ENCODE measurements at places on chromosomes 12 and 14.

DNA sequence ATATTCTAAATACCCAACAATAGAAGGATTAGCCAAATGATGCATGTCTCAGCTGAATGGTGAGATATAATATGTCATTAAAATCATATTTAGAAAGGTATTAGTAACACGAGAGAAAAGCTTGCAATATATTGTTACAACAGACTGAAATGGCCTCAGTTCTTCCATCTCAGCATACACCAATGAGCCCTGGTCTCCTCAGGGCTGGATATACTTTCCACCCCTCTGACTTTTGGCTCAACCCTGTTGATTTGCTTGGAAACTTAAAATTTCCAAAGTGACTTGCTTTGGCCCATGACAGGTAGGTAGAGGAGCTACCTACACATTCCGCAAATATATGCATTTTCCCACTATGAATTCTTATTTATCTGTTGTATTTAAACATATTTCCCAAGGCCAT is 908.1 kb upstream of the TMEM132C start:
- DNase-seq, result no peak

- DNase-seq, result no peak
Observed at GRCh38 chr14:41972531-41972930, 365.9 kb downstream of the LRFN5 start.

DNA sequence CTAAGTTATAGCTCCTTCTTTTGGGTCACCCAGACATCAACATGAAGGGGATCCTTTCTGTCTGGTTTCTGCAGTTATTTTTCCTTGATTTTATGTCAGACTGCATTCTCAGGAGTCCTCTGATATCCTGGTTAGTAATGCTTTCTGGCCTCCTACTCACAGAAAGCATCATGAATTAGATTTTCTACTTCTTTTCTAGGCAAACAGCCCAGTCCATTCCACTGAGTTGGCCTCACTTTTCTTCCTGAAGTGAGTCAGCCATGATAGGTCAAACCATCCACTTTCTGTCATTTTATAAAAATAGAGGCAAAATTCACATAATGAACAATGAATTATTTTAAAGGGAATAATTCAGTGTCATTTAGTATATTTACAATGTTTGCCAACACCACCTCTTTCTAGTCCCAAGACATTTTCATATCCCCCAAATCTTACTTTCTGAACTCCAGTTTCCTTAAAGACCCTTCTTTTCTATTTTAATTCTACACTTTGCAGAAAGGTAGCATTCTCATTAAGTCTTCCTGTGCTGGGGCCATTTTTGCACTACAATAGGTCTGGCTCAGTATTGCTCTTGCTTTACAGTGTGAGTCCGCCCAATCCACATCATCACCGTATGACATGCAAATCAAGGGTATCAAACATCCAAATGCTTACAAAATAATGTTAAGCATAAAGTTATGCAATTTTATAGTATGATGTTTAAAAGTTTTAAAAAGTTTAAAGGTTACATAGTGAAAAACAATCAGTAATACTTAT is 95.1 kb downstream of the UNC79 start:
- no peak for DNase-seq

- DNase-seq, result no peak
Observed at GRCh38 chr12:9051158-9051550, 61.8 kb downstream of the KLRG1 start.

GRCh38 chr12:47768323-47768811 is 4.7 kb upstream of the SLC48A1 start:
- DNase-seq, result no peak

DNA sequence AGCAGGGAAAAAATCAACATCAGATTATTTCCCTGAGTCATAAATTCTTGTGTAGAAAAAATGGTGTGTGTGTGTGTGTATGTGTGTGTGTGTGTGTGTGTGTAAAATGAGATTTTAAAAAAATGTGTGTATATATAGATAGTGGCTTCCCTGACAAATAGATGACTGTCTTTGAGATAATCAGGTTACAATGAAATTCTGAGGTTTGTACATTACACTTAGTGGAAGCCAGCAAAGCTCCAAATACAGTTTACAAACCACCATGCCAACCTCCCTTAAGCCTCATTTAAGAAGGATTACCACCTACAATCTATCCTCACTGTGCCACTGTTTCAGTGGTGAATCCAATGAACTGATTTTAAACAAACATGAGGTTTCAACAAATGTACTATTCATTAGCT is 93.8 kb downstream of the MED13L start:
- DNase-seq, result no peak

GRCh38 chr12:117092886-117093285 is 6.3 kb downstream of the TESC start:
- no peak for DNase-seq

DNA sequence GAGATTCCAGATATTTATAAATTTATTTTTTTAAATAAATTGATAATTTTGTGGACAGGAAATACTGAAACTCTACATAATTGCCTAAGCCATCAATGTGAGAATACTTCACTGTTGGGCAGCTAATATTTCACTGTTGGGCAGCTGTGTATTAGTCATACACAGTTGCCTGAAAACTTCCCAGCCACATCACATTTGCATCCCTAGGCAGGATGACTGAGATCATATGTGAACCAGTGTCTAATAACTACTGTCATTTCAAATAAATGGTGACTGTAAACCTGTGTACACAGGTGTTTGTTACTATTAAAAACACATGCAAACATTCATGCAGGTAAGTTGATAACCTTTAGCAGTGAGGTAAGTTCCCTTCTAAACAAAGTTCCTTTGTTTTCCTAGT is 43.9 kb downstream of the TMTC3 start:
- DNase-seq, result no peak

- no peak for DNase-seq
Observed at GRCh38 chr14:58077621-58078020, 74.4 kb downstream of the ARMH4 start.

GRCh38 chr12:91123236-91123916 is 12.1 kb upstream of the LUM start:
- no peak for DNase-seq

DNA sequence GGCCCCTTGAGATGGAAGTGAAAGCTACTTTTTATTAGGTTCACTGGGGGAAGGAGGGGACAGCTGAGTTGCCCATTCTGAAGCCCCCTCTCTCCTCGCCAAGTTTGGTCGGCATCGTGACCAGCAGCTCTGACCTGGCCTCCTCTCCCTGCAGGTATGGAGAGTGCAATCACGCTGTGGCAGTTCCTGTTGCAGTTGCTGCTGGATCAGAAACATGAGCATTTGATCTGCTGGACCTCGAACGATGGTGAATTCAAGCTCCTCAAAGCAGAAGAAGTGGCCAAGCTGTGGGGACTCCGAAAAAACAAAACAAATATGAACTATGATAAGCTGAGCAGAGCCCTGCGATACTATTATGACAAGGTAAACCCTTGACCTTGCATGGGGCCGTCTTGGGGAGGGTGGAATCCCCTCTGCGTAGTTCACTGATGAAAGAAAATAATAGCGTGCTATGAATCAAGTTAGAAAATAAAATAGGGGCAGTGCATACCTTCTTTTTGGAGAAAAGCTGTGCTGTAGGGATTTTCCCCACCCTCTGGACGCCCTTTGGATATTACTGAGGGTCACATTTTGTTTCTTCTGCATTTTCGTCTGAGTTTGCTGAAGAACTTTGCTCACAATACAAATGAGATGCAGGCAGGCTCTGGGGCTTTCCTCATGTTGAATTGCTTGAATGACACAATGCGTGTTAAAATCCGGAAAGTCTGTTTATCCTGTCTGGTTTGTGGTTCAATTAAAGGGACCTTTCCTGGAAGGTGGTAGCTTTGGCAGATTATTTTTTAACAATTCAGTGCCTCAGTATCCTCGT is 29.4 kb downstream of the ELK3 start:
- DNase-seq, result no peak

DNA sequence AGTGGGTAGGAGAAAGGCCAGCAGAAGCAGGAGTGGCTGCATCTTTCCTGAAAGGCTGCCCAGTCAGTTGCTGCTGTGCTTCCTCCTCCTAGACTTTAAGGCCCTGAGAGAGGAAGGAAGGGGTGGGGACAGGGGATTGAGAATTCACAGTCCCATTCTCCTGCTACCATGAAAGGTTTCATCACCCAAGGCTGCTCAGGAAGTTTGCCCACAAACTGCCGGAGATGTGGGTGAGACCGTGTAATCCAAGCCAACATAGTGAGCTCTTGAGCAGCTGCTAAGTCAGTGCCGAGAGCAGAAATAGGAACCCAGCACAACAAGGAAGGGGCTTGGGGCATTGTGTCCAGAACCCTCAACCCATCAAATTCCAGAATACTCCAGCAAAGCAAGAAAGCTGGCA is at the start of gene CTSG:
TSS of gene CTSG (minus strand) at position 69 of the 400 bp plus-strand sequence. CDS start at position 42, 27 bp downstream.
- DNase-seq, result no peak

- DNase-seq, result no peak
Observed at GRCh38 chr12:6532051-6532926, 2.0 kb upstream of the GAPDH start.

DNA sequence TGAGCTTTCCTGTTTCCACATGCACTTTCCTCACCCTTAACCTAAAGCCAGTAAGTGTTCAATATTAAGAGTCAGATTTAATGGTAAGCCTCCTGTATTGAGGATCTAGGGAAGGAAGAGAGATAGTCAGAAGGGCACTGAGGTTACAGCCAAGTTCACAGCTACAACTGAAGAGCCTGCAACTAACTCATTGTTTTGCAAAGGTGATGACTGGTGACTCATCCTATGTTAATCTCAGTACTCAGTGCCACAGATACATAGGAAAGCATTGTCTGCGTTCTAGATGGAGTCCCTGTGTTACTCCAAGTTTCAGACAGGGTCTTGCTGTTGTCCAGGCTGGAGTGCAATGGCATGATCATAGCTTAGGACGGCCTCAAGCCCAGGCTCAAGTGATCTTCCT is 157.0 kb upstream of the RBM19 start:
- no peak for DNase-seq

- peak; percentile 63 for DNase-seq
Observed at GRCh38 chr14:102363182-102363943, 622 bp downstream of the TECPR2 start.

GRCh38 chr12:55673638-55674037 is 34.1 kb downstream of the ITGA7 start:
- no peak for DNase-seq

DNA sequence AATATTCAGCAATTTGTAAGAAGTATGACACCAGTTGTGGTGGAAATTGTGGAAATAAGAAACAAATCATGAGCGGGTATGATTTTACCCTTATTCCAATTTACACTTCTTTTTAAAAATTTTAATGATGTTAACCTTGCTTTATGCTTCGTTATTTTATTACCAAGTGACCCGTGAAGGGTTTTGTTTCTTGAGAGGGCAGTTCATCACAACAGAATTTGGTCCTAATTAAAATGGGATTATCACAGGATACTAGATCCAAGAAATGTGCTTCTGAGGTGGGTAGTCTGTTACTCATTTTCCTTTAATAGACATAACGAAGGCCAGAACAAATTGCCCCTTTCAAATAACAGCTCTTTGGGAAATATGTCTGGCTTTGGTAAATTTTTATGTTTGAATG is 25.5 kb upstream of the RASSF8 start:
- no peak for DNase-seq

- no peak for DNase-seq
Observed at GRCh38 chr12:79360286-79360685, 330.5 kb downstream of the PAWR start.

- DNase-seq, result no peak
Observed at GRCh38 chr14:92973798-92974372, 50.9 kb downstream of the CHGA start.

DNA sequence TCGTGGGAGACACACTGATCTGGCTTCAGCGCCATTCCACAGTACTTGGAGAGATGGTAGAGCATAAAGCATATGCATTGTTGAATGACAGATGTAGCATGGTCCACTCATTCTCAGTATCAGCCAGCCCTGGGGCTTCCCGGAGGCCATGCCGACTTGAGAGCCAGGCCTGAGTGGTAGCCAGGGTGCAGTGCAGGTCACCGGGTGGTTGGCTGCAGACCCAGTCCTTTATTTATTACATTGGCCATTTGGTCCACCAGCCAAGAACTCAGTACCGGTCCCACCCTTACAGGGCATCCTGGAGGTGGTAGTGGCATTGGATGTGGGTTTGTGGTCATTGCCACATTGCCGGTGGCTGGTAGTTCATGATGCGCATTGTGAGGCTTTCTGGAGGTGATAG is 121.6 kb upstream of the RTL1 start:
- no peak for DNase-seq
